ENCODE measurements at places on chromosomes 7 and 10.

DNA sequence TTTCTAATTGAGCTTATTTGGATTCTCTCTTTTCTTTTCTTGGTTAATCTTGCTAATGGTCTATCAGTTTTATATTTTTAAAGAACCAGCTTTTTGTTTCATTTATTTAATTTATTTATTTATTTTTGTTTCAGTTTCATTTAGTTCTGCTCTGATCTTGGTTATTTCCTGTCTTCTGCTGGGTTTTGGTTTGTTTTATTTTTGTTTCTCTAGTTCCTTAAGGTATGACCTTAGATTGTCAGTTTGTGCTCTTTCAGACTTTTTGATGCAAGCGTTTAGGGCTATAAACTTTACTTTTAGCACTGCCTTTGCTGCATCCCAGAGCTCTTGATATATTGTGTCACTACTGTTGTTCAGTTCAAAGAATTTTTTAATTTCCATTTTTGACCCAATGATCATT, 149.7 kb upstream of the SLC25A13 start:
- no peak for DNase-seq

GRCh38 chr7:20284771-20285143, 45.9 kb upstream of the ITGB8 start:
- DNase-seq, result no peak

GRCh38 chr7:66237906-66238772, 33.0 kb downstream of the TPST1 start:
- DNase-seq, result no peak

- no peak for DNase-seq
These were observed 20.6 kb upstream of the CABCOCO1 start for GRCh38 chr10:61642150-61642571.

DNA sequence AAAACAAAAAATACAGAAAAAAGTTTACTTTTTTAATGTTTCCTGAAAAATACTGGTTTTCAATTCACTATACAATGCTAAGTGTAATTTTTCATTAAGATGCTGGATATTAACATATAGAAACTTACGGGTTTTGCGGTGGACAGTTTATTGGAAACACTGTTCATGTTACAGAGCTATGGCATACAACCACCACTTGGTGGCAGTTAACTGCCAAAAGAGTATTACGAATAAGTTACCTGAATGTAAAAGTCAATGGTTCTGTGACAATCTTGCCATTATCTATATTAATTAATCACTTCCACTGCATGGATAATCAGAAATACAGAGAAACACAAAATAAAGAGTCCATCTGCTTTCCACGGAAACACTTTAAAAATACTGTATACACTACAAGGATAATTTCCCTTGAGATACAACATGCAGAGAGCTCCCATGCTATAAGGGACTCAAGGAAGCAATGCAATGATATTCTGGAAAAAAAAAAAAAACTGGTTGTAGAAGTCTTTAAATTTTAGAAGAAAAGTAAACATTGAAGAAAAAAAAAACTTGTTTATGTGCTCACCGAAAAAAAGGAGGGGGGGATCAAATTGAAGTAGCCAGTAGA, 97.0 kb downstream of the TPK1 start:
- DNase-seq, result peak; percentile 41

- DNase-seq, result no peak
These were observed 80.1 kb downstream of the SEC61G start for GRCh38 chr7:54678763-54679489.

- no peak for DNase-seq
These were observed 209.3 kb upstream of the KMT2E start for GRCh38 chr7:104804696-104805095.

DNA sequence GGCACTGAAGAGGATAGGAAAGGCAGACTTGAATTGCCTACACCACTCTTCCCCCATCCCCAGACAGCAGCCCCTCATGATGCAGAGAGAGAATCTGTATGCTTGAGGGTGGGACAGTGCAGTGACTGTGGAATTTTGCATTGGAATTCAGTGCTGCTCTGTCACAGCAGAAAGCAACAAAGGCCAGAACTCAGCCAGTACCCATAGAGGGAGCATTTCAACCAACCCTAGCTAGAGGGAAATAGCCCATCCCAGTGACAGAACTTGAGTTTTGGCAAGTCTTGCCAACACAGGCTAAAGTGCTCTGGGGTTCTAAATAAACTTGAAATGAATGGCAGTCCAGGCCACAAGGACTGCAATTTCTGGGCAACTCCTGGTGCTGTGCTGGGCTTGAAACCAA, 80.4 kb downstream of the TES start:
- peak; percentile 40 for DNase-seq

DNA sequence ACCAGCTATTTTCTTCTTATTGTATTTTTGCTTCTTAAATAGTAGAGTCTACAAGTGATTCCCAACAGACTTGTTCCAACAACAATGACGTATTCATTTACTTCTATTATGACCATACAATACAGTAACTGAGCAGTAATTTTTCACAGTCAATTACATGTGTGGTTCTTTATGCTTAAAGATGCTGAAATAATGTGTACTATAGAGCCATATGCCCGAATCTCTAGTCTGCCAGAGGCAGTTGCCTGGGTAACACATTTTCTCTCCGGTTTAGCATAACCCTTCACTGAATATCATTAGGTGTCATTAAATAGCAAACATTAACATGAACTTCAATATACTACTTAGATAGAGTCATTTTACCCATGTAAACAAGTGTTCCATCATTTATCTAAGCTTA, 75.0 kb downstream of the SLC25A13 start:
- no peak for DNase-seq

GRCh38 chr7:38506756-38507155, 124.4 kb downstream of the AMPH start:
- no peak for DNase-seq

- DNase-seq, result no peak
These were observed 69.2 kb upstream of the INSIG1 start for GRCh38 chr7:155228459-155228845.

GRCh38 chr7:74725840-74726239, 48.0 kb upstream of the NCF1 start:
- DNase-seq, result no peak

DNA sequence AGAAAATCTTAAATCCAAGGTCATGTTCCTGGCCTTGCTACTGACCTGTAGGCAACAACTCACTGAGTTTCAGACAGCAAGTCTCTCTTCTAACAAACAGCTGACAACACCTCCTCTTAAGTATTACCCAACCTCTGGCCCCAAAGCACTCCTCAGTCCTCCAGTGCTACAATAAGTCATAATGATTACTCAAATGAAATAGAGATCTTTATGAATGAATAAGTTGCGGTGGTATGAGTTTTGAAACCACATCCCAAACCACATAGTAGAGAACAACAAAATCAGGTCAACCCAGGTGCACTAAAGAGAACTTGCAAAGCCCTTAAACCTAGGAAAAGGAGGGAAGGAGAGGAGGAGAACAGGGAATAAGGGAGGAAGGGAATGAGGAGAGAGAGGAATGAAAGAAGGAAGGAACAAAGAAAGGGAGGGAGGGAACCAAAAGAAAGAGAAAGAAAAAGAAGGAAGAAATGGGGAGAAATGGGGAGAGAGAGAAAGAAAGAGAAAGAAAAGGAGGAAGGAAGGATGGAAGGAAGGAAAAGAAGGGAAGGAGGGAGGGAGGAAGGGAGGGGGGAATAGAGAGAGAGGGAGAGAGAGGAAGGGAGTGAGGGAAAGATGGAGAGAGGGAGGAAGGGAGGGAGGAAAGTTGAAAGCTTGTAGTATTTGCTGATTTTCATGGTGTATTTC, 142.8 kb upstream of the CALCR start:
- DNase-seq, result no peak

DNA sequence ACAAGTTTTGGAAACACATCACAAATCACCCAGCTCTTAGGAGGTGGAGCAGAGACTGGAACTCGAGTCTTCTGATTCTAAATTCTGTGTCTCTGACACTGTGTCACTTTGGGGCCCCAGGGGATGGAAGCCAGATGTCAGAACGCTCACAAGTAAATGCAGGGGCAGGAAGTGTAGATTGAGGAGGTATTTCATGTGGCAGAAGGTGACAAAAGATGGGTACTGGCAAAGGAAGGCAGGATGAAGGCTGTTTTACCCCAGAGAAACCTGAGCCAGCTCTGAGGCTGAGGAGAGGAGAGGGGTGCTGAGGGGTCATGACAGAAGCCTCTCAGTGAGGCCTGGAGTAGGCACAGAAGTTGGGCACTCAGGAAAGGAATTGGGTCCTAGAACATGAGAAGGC, 6.0 kb upstream of the PURB start:
- no peak for DNase-seq

DNA sequence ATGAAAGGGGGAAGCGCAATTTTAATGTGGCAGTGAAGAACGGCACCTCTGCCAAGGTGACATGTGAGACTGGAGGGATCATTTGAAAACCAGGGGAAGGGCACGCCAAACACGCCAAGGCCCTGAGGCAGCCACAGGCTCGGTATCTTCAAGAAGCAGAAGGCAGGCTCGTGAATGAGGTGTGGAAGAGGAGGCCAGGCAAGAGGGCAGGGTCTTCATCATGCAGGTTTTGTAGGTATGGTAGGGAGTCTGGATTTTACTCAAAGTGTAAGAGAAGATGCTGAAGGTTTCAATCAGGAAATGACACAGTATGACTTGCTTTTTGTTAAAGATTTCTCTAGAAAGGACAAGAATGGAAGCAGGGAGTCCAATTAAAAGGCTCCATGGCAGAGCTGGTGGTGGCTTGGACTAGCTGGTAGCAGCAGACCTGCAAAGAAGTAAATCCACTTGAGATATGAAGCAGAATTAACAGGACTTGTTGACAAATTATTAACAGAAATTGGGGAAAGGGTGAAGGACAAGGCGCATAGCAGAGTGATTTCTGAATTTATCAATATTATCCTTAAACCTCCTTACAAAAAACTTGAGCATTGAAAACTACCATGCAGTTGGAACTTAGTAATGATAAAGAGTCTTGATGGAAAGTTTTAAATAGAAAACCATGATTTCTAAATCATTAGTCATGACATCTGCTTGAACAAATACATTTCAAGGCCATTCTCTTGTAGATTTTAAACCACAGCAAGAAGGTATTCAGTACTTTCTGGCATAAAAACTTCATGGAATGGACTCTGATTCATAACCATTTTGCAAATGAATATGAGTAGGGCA, 70.4 kb downstream of the COA1 start:
- DNase-seq, result no peak

DNA sequence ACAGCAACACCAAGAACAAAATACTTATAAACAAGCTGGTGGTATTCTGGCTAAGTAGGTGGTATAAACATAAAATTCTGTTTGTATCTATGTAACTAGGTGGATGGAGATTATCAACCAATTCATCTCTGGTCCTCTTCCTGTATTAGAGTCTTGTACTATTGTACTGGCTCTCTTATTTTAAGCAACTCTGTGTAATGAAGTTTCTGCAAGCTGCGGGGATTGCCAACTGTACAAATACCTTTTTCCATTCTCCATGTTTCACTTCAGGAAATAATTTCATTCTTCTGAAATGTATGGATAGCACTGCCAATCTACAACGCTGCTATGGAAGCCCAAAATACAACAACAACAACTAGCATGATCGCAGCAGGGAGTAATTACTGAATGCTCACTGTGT, 44.8 kb downstream of the JAZF1 start:
- DNase-seq, result no peak

- DNase-seq, result no peak
These were observed 19.8 kb upstream of the UMAD1 start for GRCh38 chr7:7620644-7621210.

DNA sequence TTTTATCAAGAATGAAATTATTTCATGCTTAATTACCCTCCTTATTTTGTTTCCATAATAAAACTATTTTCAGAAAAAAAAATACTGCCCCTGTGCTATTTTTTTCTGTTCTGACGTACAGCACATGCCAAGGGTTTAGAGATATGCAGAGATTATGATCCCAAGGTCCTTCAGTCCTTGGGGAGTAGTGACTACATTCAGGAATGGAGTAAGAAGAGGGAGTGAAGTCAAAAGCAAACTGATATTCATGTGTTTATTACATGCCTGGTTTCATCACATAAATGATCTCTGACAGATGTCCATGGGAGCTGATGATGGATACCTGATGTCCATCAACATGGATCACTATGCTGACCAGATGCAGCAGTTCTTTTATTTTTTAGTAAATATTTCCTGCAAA, 17.2 kb downstream of the AKAP9 start:
- DNase-seq, result no peak

DNA sequence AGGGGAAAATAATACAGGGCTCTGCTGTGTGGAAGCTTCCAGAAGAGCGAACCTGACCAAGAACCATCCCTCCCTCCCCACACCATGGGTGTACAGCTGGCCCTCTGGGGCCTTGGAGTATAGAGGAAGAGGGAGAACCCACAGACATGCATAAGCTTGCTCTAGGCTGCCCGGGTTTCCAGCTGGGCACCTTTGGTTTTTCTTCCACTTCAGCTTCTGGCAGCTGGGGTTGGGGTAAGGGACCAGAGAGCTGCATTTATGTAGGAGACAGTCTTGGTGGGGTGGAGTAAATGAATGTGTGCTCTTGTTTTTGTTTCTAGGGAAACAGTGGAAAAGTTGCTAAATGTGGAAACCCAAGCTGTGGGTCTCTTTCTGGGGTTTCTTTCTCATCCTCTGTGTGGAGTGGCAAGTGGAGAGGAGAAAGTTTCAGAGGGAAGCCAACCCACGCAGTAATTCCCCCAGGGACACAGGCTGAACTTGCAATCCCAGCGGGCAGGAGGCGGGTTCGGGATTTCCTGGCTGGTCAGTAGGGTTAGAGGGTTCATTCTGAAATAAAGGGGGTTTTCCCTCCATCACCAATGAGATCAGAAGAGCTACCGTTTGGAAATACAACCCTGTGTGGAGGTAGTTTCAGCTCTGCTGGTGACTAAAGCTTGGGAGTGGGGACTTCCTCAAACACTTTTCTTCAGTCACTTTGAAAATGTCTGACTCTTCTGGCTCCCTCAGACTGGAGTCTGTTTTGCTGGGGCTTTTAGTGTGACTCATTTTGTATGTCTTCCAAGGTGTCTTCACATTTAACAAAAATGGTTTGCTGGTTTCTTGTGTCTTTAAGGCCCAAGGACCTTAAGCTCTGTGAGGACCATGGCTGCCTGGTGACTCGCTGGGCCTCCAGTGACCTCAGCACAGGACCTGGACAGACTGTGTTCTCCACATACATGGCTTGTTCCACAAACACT, 22.2 kb upstream of the SRGN start:
- DNase-seq, result no peak

GRCh38 chr10:90318659-90319058, 539.2 kb downstream of the HTR7 start:
- DNase-seq, result no peak

GRCh38 chr10:61390851-61391250, 62.3 kb downstream of the TMEM26 start:
- DNase-seq, result no peak

GRCh38 chr7:150949971-150950491, 28.1 kb downstream of the KCNH2 start:
- no peak for DNase-seq

GRCh38 chr10:121514141-121514865, 83.9 kb downstream of the FGFR2 start:
- DNase-seq, result no peak

GRCh38 chr10:117226813-117227451, 14.0 kb upstream of the SLC18A2 start:
- peak; percentile 65 for DNase-seq

DNA sequence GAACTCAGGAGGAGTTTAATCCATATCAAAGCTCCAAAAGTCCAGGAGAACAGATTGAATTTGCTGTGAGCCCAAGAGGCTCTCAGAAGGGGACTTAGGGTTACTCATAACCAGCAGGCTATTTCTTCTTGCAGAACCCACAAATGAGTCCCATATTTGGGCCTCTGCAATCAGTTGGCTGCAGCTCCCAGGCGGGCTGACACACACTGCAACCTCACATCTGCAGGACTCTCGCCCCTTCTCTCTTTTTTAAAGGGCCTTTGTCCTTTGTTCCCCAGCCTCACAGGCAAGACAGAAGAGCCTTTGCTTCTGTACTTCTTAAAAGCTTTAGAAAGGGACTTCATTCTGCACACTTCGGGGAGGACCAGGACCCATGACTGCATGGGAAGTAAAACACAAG, 26.7 kb downstream of the CREB3L2 start:
- DNase-seq, result no peak
